ENCODE measurements at places on chromosomes 16 and 17.

DNA sequence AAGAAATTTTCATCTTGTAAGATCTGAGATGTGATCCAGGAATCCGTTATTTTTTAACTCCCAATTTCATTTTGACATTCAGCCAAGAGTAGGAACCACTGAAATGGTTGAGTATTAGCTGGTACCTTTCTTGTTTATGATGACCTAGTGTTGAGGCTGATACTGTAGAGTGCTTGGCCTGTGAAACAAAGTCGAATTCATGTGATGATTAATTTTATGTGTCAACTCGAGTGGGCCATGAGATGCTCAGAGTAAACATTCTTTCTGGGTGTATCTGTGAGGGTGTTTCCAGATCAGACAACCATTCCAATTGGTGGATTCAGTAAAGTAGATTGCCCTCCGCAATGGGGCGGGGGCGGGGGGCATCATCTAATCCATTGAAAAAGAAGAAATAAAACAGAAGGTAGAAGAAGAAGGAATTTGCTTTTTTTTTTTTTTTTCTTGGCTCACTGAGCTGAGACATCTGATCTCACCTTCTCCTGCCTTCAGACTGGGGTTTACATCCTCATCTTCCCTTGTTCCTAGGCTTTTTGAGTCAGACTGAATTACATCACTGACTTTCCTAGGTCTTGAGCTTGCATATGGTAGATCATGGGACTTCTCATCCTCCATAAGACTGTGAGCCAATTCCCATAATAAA, 264.6 kb upstream of the KCNJ16 start:
- DNase-seq: no peak

DNA sequence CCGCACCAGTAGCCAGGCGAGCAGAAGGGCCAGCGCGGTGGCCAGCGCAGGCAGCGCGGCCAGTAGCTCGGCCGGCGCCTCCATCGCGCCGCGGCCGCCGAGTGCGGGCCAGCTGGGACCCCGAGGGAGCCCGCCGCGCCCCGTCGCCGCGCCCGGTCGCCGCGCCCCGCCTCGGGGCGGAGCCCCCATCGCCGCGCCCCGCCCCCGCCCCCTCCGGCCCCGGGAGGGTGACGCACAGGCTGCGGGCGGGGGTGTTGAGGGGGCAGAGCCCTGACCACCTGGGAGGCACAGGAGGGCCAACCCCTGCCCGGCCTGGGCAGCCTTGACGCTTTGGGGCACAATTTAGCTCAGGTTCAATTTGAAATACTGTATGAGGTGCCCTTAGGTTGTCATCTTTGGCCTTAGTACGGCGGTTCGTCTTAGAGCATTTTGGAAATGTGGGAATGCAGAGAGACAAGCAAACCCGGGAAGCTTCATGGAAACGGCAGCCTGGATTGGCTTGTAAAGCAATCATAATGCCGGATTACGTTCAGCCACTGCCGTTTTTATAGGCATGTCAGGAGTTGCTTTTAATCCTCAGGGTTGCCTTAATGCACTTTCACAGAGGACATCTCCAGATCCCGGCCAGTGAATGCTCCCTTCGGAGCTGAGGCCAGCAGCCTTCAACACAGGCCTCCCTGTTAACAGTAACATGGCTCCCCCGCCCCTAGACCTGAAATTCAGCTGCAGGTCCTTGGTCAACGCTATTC, at the start of gene MXRA7:
TSS of gene MXRA7 (minus strand) at position 103 of the 749 bp plus-strand sequence. CDS start at position 84, 19 bp downstream.
- DNase-seq: peak; percentile 65

GRCh38 chr17:56823848-56824247, 9.9 kb downstream of the C17orf67 start:
- DNase-seq: no peak

DNA sequence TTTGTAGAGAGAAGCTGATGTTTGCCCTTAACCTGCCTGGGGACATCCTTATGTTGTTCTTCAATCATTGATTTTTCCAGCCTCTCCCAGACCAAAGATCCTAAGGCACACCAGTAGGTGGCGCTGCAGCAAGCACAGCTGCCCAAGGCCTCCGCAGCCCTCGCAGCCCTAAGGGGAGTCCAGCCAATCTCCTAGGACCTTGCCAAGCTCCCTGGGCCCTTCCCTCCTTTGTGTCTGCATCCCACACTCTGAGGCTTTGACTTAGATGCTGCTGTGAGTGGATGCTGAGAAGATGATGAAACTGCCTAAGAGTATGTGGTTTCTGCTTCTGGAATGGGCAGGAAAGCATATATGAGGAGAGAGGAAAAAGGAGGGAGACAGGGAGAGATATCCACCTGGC, 47.1 kb downstream of the SPACA3 start:
- peak; percentile 52 for DNase-seq

DNA sequence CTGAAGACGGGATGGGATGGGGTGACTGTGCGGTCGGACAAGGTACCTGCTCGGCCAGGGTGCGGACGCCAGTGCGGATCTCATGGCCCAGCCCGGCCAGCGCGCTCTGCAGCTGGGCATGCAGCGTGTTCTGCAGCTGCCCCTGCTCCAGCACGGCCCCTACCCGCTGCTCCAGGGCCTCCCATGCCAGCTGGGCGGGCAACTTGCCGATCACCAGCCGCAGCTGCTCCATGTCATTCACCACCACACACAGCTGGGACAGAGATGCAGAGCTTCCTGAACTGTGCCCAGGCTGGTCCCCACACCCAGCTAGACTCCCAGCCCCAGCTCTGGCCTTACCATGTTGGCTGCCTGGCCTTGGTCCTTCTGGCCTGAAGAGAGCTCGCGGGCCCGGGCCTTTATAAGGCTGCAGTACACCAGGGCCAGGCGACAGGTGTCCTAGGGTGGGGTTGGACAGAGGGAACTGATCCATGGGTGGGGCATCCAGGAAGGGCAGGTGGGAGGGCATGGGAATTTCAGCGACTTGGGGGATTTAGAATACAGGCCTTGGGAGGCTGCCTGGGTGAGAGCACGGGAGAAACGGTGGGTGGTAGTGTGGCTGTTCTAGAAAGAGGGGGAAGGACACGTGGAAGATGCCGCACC, 9.8 kb downstream of the UNC13D start:
- DNase-seq: no peak

DNA sequence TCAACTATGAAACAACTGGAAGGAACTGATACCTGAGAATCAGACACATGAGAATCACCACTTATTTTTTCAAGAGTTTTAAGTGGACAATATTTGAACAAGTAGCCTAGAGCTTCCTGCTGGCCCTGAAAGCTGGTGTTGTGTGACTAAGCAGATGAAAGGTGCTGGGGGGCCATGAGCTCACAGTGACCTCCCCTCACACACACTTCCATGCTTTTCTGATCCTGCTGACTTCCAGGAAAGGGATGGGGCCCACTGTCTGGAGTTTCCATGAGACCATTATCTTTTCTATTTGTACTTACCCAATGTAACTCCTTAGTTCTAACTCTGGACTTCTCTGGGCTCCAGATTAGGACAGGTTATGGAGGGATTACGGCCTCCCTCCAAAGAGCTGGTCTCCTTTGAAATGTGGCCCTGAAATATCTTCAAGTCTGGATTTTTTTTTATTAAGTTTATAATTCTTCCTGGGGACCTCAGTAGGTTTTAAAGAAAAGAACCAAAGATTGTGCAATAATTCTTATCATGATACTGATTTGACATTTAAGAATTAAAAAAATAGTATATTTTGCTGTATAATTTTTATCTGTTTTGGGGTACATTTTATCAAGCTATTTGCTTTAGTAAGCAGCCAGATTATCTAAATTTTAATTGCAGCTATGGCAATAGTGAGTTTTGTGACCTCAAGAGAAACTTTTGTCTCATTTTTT, 4.9 kb downstream of the CAPNS2 start:
- no peak for DNase-seq

- no peak for DNase-seq
Observed at GRCh38 chr17:47810200-47810821, 11.3 kb downstream of the OSBPL7 start.

- no peak for DNase-seq
Observed at GRCh38 chr17:73827627-73828291, 183.5 kb upstream of the SDK2 start.

DNA sequence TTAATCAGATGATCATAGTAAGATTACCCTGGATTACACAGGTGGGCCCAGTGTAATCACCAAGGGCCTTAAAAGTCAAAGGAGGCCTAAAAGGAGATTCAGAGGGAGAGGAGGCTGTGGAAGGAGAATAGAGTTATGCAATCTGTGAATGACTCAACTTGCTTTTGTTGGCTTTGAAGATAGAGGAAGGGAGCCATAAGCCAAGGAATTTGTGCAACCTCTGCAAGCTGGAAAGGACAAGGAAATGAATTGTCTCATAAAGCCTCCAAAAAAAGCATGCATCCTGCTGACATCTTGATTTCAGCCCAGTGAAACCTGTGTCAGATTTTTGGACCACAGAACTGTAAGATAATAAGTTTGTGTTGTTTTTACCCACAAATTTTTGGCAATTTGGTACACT, 109.6 kb downstream of the CNTNAP4 start:
- peak; percentile 40 for DNase-seq

DNA sequence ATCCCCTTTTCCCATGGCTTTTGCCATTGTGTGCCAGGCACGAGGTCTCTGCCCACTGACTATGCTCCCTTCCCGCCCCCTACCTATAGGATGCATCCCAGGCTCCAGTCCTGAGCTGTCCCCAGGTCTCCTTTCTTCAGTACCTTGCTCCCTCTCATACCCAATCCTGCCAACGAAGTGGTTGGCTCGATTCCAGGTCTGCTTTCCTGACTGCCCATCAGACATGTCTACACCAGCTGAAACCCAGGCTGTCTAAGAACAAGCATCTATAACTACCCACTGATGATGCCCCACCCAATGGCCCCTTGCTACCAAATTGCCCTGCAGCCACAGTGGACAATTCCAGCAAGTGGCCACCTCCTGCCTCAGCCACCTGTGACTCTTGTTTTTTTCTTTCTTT, 479.1 kb downstream of the SOX9 start:
- DNase-seq: no peak

GRCh38 chr16:22207715-22208360, 1.8 kb downstream of the EEF2K start:
- DNase-seq: no peak

GRCh38 chr17:34357398-34357797, 1.1 kb downstream of the CCL13 start:
- DNase-seq: no peak

- no peak for DNase-seq
Observed at GRCh38 chr16:7422036-7422888, 89.6 kb downstream of the RBFOX1 start.

DNA sequence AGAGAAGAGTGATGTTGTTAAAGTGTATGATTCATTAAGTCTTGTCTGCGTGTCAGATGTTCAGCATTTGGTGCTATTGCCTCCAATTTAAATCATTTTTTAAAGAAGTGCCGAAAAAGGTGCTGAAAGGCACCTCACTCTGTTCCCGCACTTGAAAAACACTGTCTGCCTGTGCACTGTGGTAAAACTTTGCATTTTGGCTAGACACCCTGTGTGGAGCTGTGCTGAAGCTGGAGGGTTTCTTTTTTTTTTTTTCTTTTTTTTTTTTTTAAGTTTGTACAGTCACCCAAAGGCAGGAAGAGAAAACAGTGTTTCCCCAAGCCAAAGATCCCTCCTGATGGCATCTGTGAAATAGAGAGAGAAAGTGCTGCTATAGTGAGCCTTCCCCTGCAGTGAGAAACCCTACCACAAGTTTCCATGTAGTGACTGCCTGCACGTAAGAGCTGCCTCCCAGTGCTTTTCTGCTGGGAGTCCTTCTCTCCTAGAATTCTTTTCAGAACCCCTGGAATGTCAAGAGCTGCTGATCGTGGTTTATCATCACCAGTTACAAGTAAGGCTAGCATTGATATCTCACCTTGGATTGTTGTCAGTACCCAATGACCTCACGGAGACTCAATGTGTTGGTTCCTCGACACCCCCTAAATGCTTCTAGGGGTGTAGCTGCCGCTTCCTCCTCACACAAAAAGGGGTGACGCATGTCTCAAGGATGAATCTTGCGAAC, 116.0 kb upstream of the SOX9 start:
- no peak for DNase-seq

DNA sequence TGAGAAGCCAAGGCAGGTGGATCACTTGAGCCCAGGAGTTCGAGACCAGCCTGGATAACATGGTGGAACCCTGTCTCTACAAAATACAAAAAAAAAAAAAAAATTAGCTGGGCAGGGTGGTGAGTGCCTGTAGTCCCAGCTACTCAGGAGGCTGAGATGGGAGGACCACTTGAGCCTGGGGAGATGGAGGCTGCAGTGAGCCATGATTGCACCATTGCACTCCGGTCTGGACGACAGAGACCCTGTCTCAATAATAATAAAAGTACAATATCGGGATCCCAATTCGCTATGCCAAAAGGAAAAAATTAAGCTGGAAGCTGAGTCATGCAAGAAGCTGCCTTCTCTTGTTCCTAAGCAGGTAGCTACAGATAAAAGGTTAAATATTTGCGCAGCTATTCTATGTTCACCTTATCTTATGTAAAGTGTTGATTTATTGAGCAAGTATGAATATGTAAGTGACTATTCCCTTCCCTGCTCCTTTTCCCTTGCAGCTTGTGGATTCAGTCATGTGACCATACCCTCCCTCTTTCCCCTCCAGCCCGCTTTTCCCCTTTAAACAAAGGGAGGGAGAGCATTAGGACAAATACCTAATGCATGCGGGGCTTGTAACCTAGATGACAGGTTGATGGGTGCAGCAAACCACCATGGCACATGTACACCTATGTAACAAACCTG, 112.0 kb downstream of the LITAF start:
- DNase-seq: no peak

- peak; percentile 45 for DNase-seq
Observed at GRCh38 chr17:2075336-2076086, 20.6 kb downstream of the HIC1 start.

DNA sequence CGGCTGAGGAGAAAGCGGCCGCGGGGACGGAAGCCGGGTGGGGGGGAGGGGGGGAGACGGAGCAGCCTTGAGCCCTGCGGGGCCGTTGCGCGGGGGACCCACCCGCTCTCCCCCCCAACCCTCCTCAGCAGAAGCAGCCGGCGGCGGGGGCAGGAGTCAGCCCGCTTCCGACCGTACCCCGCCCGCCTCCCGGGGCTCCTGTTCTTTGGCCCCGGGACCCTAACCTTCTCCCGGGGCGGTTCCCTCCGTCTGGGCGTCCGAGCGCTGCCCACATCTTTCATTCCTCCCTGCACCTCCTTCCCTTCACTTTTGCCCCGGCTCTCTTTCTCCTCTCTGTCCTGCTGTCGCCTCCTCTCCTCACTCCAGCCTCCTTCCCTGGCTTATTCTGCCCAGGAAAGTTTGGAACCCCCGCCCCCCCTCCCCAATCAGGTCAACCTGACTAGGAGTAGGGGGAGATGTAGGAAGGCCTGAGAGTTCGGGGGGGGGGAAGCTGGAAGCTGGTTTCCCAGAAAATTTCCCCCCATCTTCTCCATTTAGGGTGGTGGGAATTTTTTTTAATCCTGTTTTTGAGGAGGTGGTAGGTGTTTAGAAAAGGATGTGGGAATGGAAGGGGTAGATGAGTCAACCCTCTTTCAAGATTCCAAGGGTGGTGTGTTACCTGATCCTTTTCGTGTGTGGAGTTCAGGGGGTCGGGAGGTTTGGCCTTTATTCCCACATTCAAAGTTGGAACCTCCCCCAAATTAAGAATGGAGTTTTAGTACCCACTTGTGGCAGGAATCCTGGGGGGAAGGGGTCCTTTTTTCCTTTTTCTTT, 427 bp upstream of the NLK start:
- DNase-seq: no peak
